ENCODE measurements at places on chromosomes 16 and 17. TPM values are rescaled to one million over a fixed set of nuclear protein-coding genes. Genes with fewer than 3 reads are reported as not detected.
A peak's percentile ranks its signal among the peaks of the same experiment; 100 is the strongest.

ZG16B gene
- total RNA-seq: 37.1 TPM

DLX4 gene
- total RNA-seq: not detected

NDRG4 gene
- 13.4 TPM for total RNA-seq

DNA sequence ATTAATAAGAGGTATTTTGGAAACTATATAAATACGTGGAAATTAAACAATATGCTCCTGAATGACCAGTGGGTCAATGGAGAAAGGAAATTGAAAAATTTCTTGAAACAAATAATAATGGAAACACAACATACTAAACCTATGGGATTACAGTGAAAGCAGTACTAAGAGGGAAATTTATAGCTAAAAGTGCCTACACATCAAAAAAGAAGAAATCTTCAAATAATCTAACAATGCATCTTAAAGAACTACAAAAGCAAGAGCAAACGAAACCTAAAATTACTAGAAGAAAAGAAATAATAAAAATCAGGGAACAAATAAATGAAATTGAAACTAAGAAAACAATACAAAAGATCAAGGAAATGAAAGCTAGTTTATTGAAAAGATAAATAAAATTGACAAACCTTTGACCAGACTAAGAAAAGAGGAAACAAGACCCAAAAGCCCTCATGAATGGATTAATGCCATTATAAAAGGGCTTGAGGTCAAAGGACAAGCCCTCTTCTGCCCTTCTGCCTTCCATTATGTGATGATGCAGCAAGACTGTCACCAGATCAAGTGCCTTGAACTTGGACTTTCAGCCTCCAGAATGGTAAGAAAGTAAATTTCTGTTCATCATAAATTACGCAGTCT, 43.9 kb upstream of the ALDH3A1 start:
- DNase-seq: no peak

- no peak for DNase-seq
Observed at GRCh38 chr16:86906623-86907022, 328.3 kb downstream of the FOXL1 start.

C16orf87 gene
- 24.4 TPM for total RNA-seq

WIPI1 gene
- total RNA-seq: 24.2 TPM

DNA sequence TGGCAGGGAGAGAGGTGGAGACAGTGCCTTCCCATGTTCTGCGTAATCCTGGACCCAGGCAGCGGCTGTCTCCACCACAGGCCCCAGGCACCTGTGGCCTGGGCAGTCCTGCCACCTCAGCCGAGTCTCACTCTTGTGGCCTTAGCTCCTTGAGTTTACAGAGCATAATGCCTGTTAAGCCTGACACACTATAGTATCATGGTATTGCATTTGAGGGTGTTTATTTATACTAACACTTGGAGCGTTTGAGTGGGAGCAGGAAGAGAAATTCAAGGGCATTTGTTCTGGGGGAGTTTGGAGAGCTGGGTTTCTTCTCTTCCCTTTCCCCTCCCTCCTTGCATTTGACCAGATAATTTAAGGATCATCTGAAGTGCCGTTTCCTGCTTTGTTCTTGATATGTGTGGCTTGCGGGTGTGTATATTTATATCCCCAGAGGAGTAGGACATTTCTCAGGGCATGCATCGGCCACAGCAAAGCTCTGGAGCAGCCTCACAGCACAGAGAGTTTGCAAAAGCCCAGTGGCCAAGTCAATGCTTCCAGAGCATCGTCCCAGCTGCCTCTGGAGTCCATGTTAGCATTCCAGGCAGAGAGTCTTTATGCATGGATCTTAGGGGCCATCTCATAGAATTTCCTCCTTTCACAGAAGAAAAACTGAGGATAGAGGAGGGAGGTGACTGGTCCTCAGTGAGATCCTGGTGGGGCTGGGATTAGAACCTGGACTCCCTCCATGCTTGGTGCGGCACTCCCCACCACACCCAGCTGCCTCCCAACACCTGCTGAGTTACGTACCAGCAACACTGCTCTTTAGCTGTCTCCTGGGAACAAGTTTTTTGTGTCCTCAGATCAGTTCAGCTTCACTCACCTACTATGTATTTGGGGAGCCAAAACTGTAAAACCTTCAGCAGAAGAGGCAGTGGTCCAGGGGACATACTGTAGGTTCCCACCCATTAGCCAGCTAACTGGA, 222.8 kb downstream of the CCDC182 start:
- no peak for DNase-seq

PPY gene
- not detected for total RNA-seq

- DNase-seq: no peak
Observed at GRCh38 chr16:75947626-75948239, 221.4 kb upstream of the CPHXL start.

GRCh38 chr17:76667786-76668453, 24.4 kb upstream of the ST6GALNAC1 start:
- no peak for DNase-seq

MT1M gene
- total RNA-seq: 37.4 TPM

SULT1A2 gene
- 0.96 TPM for total RNA-seq

- DNase-seq: no peak
Observed at GRCh38 chr17:18155179-18155578, 28.4 kb upstream of the ALKBH5 start.

DNA sequence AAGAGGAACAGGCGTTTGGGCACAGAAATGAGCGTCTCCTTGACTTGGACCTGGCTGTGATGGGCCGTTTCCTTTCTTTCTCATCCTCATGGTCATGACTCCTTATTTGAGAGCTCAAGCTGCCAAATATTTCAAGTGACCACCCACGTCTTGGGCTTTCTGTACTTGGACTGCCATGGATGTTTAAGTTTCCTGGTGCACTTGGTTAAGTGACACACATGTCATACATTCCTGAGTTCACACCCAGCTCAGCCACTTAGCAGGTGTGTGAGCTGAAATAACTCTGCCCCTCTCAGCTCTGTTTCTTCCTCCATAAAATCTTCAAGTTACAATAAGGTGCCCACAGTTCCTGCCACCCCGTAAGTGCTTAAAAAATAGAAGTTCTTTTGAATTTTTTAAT, 114.5 kb downstream of the CLEC16A start:
- DNase-seq: no peak

GRCh38 chr16:1778200-1779179, 3.9 kb downstream of the SPSB3 start:
- no peak for DNase-seq

CYGB gene
- 7.0 TPM for total RNA-seq

GRCh38 chr17:67639555-67639954, 78.2 kb upstream of the NOL11 start:
- peak; percentile 45 for DNase-seq

- DNase-seq: no peak
Observed at GRCh38 chr16:28280881-28281836, 11.2 kb upstream of the SBK1 start.

DNA sequence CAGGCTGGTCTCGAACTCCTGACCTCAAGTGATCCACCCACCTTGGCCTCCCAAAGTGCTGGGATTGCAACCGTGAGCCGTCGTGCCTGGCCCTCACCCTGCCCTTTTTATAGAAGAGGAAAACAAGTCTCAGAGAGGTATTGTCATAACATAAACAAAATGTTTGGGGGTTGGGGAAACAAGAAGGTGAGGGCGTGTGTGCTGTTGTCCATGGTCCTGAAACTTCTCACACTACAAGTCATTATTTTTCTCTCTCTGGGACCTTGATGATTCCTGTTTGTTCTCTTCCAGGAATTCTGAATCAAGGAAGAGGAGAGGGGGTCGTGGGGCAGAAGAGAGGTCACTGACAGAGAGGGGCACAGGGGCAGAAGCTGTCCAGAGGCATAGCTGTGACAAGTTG, 160.2 kb upstream of the LHX1 start:
- no peak for DNase-seq

DNA sequence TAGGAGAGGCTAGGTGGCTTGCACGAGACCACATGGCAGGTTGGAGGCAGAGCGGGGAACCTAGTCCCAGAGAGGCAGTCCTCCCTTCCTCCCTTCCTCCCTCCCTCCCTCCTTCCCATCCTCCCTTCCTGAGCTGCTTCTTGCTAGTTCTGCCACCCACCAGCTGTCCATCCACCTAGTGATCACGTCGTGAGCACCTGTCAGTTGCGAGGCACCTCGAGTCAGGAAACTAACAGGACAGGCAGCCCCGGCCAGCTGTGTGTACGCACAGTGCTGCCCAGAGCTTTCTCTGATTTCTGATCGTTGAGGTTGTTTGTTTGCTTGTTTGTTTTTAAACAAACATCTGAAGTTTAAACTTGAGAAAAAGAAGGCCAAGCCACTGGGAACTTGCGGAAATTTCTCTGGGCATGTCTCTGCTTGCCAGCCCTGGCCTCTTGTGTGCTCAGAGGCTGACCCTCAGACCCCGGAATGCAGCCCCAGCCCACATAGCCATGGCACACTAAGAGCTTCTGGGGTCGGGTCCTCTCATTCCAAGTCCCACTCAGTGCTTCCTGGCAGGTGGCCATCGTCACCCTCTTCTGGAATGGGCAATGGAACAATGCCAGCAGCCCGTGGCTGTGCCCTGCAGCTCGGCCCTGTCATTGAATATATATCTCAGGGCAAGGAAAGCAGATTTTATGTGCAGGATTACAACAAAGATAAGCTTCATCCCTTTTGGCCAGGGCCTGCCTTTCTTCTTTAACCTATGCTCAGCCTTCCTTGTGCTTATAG, 174.0 kb downstream of the KATNIP start:
- DNase-seq: no peak

DNA sequence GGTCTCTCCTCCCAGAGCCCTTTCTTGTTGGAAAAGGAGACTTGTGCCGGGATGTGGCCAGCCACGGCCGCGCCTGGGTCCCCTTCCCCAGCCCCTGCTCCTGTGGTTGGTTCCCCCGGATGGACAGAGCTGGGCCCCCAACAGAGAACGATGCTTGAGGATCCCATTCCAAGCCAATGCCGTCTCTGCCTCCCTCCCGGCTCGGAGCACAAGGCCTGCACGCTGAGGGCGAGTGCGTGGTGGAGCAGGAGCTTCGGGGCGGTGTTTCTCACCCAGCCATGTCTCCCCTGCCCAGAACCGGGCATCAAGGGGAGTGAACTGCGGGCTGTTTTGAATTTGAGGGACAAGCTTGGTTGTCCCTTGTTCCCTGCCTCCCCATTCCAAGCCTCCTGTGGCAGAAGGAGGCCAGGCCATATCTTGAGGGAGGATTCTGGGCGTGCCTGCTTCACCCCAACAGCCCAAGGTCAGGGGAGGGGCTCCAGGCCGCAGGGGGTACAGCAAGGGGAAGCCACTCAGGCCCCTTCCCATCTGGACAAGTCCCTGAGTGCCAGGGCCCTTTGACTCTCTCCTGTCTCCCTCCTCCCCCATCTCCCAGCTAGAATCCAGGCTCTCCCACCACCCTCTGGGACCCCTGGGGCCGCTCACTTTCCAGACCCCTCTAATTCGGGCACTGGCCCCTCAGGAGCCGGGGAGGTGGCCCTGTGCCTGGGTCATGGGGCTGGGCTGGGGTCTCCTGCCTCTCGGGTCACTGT, 43.6 kb downstream of the SOCS3 start:
- no peak for DNase-seq

SYNGR3 gene
- total RNA-seq: 4.0 TPM

- no peak for DNase-seq
Observed at GRCh38 chr16:52528393-52529065, 18.4 kb downstream of the TOX3 start.

- no peak for DNase-seq
Observed at GRCh38 chr17:49914664-49915063, 54.3 kb upstream of the DLX4 start.

DNA sequence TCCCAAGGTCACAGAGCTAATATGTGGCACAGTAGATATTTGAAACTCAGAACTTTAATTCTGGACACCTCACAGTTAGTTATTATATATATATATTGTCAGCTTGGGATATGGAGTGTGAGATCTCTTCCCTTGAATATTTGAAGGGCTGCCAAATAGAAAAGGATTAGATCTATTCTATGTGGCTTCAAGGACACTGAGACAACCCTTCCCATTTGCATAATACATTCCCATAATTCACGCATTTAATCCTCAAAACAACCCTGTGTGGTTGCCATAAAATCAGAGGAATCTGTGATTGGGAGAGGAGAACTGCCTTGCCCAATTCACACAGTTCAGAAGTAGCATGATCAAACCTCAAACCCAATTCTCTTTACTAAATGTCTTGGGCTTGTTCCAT, 365.8 kb upstream of the DYNLRB2 start:
- DNase-seq: no peak

NKD1 gene
- 13.8 TPM for total RNA-seq

- no peak for DNase-seq
Observed at GRCh38 chr17:72743037-72743467, 349.4 kb downstream of the SLC39A11 start.

PPM1D gene
- total RNA-seq: 18.9 TPM

ORAI3 gene
- total RNA-seq: 74.6 TPM

DNA sequence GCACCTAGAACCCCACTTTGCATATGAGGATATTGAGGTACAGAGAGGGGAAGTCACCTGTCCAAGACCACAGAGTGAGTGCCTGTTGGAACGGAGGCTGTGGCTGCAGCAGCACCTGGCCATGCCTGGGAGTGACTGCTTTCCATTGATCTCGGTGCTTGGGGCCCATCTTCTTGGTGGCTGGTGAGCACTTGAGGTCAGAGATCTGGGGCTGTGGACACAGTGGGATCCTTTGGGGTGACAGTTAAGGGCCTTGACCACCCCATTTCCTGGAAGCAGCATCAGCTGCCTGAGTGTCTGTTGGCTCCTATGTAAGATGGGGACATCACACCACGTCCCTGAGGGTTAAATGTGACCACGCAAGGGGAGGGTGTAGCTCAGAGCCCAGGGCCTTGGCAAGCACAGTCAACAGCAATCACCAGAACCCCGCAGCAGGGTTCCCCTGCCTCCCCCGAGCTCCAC, 111.7 kb downstream of the IRF8 start:
- DNase-seq: no peak
